CD4-positive, alpha-beta T cell treated with Interleukin-6 at 100 ng/mL for 8 hours (primary cell): ENCODE measurements at places on chromosomes 16 and 17.

- no peak for DNase-seq
These were observed 2.5 kb downstream of the SMIM5 start for GRCh38 chr17:75635610-75636202.

- no peak for DNase-seq
These were observed 202.4 kb downstream of the AXIN2 start for GRCh38 chr17:65359016-65359415.

GRCh38 chr17:82911822-82912221, 72.0 kb upstream of the ZNF750 start:
- DNase-seq = no peak

DNA sequence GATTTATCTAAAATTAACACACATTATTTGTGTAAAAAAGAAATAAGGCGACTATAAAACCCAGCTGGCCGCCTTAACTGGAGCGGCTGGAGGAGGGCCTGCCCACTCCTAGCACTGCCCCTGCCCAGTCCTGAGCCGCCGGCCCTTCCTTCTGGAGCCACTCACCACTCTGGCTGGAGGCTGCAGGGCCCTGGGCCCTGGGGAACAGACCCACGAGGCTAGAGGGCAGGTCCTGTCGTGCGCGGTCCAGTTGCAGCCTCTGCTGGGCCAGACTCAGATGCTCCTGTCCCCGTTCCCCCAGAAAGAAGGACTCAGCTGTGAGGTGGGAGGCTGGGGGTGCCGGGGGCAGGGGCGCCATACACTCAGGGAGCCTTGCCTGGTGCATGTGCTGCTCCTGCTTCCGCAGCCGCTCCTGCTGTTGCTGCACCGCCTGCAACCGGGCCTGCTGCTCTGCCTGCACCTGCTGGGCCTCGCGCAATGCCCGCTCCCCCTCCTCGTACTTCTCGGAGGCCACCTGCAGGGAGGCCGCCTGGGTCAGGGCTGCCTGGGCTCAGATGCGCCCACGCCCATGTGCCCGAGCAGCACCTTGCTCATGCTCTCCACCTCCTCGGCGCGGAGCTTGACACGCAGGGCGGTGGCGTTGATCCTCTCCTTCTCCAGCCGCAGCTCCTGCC, 9.0 kb upstream of the MRPL38 start:
- DNase-seq = no peak

GRCh38 chr16:55280587-55280986, 43.4 kb upstream of the IRX6 start:
- DNase-seq = no peak

DNA sequence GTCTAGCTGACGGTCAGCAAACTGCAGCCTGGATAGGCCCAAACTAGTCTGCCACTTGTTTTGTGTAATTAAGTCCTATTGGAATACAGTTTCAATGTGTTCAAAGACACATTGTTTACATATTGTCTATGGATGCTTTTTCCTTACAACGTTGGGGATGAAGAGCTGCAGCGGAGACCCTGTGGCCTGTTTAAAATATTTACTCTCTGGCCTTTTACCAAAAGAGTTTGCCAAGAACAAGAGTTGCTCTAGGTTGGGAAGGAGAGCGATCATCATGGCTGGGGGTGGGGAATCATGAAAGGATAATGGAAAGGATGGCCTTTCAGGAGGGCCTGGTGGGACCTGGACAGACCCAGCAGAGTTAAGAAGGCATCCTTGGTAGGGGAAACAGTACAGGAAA, 274.9 kb upstream of the ZFHX3 start:
- DNase-seq = no peak

GRCh38 chr16:4051591-4051990, 64.7 kb downstream of the ADCY9 start:
- DNase-seq = no peak

DNA sequence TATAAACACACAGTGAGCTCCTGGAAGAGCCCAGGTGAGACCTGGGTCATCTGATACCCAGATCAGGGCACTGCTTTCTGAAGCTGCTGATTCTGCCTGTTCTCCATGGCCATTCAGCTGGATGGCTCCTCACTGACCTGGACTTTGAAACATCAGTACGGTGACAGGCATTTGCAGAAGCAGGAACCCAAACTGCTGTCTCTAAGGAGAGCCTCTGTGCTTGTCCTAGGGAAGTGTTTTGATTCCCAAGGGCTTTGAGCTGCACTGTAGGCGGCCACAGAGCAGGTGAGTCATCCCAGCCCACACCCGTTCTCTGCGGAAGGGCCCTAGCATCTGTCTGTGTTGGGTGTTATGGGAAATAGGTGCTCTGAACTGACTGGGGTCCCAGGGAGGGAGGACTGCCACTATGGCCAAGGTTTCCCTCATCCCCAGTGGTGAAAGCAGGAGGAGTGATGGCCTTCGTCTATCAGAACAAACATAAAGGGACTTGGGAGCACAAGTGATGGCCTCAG, 60.7 kb upstream of the ADCY9 start:
- no peak for DNase-seq

- DNase-seq = no peak
These were observed 15.3 kb downstream of the DLG4 start for GRCh38 chr17:7204336-7204735.

- DNase-seq = no peak
These were observed 9.1 kb upstream of the DUXB start for GRCh38 chr16:75710344-75710743.

- DNase-seq = no peak
These were observed 42.9 kb downstream of the TBC1D16 start for GRCh38 chr17:79992649-79993389.

DNA sequence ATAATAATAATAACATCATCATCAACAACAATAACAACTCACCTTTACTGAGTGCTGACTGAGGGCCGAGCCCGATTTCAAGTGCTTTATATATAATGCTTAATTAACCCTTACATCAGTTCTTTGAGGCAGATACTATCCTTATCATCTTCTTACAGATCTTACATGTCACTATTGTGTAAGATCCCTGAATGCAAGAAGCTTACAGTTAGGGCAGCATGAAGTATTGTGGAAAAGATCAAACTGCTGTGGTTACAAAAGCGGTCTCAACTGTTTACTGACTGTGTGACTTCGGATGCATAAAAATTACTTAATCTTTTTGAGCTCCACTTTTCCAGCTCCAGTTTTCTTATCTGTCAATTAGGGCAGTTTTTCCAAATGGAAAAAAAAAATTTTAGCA, 3.3 kb downstream of the VAT1 start:
- DNase-seq = no peak

GRCh38 chr17:2892305-2892971, 96.2 kb downstream of the RAP1GAP2 start:
- DNase-seq = no peak

DNA sequence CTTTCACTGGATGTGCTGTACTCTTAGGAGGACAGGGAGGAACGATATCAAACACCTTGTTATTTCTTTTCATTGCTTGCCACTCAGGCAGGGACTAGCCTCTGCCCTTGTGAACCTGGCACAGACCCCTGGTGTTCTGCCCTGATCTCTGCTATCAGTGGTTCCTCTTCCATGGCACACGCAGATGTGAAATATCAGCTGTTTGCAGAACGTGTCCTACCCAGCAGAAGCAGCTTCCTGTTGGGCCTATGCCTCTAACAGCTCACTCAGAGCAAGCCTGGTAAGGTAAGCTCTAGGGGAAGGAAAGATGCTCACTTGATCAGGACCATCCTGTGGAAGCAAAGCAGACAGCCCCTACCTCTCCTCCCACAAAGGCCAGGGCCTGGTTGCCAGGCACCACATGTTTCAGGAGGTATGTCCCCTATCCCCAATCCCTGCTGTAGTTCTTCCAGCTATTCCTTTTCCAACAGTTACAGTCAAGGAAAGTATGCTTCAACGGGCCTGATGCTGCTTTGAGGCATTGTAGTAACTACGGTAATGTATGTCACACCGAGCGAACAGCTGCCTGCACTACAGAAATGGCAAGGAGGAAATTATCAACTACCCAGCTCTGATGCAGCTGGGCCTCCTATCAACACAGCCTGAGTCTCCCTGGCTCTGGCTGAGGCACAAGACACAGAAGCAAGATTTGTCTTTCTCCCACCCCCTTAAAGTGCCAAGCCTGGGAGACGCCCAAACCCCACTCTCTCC, 41.3 kb upstream of the GFOD2 start:
- DNase-seq = no peak

DNA sequence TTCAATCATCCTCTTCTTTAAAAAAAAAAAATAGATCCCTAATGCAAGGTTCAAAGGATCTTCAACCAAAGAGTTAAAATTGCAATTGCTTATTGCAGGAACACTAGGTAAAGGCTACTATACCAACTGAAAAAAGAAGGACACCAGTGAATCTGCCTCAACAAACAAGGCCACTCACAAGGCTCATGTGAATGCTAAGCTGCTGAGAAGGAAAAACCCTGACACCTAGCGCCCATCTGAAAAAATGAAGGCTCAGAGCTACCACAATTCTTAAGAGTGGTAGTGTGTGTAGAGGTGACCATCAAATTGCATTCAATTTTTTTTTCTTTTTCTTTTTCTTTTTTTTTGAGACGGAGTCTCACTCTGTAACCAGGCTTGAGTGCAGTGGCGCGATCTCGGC, 201.6 kb upstream of the C17orf78 start:
- no peak for DNase-seq

GRCh38 chr17:75684924-75685323, 17.8 kb downstream of the SAP30BP start:
- no peak for DNase-seq

DNA sequence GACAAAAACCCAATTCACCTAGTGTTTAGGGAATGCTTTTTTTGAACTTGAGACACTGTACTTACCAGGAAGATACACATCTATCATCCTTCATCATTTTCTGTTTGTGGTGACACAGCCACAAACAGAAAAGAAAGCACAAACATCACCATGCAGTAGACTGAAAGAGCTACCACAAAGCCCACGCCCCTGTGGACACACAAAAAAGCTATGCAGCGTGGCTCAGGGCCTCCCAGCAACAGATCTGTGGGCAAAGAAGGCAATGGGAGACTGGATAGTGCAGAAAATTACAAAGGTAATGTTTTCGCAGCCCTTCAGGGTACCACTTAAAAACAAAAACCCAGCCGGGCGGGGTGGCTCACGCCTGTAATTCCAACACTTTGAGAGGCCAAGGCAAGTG, 9.6 kb downstream of the COTL1 start:
- peak; percentile 57 for DNase-seq

DNA sequence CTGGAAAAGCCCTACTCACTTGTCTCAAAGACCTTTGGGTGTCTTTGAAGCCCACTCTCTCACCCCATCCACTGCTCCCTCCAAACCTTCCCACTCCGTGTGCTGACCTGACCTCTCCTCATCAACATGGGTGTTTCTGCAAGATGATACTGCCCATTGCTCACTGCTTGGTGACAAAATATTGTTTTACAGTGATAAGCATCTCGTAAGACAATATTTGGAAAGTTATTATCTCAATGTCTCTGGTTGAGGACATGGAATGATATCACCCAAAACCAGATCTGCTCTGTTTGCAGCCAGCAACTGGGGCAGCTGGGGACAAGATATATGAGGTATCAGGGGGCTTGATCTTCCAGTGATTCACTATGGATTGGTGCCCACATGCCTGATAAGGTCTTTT, 195.8 kb downstream of the SALL1 start:
- no peak for DNase-seq

DNA sequence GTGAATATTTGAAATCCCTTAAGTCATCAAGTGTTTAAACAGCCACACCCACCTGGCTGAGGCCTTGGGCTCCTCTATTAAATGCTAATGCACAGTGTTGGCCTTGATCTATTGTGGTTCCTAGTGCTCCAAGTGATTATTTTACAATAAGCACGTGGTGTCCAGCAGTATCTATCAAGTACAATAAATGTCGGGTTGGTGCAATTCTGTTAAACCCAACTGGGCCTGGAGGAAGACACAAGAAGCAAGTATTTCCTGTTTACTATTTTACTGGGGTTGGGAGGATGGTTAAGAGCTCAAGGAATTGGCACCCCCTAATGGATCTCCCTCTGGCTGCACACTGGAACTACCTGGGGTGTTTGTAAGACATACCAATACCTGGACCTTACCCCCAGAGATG, 72.1 kb upstream of the HNF1B start:
- no peak for DNase-seq

- no peak for DNase-seq
These were observed 98.6 kb downstream of the ZNF18 start for GRCh38 chr17:11898526-11899235.

DNA sequence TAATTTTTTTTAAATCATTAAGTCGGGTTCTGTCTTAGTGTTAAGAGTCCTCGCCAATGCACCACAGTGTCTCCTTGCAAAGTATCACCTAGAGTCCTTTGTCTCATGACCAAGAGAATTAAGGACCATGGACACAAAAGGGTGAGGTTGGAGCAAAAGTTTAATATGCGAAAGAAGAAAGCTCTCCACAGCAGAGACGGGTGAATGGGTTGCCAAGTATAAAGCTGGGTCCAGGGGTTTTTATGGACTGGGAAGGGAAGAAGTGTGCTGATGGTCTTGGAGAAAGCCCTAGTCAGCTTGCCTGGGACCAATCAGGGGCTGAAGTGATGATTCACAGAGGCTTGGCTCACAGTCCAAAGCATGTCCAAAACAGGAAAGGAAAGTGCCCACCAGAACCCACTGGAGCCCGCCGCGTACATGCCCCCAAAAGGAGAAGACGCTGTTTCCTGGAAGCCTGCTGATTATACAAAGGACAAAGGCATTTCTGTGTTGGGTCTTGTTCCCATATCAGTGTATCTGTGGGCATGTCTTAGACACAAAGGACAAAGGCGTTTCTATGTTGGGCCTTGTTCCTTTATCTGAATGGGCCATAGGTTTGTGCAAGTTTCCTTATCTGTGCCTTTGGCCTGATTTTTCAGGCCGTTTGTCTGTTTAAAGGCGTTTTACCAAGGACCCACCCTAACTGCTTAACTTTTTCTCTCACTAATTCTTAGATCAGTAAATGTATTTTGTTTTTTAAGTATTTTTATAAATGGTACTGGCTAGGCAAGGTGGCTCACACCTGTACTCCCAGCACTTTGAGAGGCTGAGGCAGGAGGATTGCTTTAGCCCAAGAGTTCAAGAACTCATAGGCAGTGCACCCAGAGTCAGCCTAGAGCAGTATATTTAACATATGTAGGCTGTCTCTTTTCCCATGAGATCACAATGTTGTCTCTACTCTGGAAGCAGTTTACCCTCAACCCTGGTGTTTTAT, 28.7 kb upstream of the ATF7IP2 start:
- no peak for DNase-seq

GRCh38 chr17:65417406-65418221, 143.8 kb downstream of the AXIN2 start:
- DNase-seq = no peak

GRCh38 chr16:15616012-15616411, 26.9 kb downstream of the MARF1 start:
- DNase-seq = no peak
